Nucleus accumbens (tissue), 56 donors: ENCODE measurements at places on chromosomes 5 and 9.

DNA sequence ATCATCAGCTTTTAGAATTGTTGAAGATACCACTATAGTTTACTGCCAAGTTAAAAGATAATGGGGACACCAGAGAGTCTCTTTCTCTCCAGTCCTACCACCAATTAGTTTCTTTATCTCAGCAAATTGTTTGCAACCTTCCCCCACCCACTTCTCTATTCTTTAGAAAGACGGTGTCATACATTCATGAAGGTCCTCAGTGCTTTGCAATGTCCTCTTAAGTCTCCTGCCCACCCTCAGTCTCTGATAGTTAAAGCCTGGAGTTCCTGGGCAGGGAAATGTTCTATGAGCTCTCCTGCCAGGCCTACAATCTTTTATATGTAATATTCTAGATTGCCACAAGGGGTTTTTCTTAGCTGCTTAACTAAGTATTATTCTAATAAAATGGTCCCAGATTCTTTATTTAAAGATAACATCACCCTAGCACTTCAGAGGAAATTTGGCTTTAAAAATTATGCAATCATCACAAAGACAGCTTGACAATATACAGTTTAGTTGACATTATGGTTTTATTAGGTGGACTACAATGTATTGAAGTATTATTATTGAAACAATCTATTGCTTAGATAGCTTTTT is 509.2 kb downstream of the CSNK1G3 start:
- DNase-seq, result no peak

DNA sequence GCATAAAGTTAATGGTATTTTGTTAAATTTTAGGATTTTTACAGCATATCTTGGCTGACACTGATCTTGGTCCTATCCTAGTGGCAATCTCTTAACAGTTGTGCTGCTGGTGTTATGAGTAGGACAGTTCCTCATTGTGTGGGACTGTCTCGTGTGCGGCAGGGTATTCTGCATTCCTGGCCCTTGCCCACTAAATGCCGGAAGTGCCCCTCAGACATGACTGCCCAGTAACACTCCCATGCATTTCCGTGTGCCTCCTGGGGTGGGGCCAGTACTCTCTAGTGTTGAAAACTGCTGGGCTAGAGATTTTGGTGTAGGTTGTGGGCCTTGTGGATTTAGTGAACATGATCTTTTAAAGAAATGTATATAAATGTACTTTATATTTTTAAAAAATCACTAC is 227.1 kb upstream of the DMRT1 start:
- no peak for DNase-seq

GRCh38 chr9:129548571-129549135 is 72.2 kb downstream of the C9orf50 start:
- peak; percentile 28 for DNase-seq

- DNase-seq, result no peak
Observed at GRCh38 chr5:149475777-149476176, 75.5 kb downstream of the CSNK1A1 start.

DNA sequence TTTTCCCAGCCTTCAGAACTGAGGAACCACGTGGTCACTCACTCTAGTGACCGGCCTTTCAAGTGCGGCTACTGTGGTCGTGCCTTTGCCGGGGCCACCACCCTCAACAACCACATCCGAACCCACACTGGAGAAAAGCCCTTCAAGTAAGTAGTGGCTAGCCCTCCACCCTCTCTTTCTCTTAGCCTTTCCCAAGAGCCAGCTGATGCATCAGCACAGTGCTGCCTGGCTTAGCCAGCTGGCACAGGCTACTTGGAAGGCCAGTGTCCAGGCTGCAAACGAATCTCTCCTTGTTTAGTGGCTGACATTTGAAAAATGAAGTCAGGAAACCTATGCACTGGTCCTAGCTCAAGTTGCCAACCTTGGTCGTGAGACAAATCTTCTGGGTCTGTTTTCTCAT is 91.1 kb downstream of the PRDM6 start:
- no peak for DNase-seq

DNA sequence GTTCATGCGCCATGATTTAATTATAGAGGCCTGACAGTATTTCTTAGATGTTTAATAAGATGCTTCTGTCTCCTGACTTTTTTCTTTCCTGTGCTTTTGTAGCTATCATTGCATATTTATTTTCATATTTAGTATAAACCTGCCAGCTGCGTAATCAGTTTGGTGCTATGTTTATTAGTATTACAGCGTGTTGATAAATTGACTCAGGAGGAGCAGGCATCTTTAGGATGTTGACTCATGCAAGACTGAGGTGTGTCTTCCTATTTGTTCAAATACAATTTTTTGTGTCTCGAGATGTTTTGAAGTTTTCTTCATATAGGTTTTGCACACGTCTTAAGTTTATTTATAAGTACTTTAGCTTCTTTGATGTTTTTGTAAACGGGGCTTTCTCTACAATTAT is 35.9 kb upstream of the EXOC3 start:
- DNase-seq, result no peak

GRCh38 chr5:96229188-96229587 is 203.9 kb downstream of the PCSK1 start:
- no peak for DNase-seq
